ENCODE measurements at places on chromosomes 3 and 15.

DNA sequence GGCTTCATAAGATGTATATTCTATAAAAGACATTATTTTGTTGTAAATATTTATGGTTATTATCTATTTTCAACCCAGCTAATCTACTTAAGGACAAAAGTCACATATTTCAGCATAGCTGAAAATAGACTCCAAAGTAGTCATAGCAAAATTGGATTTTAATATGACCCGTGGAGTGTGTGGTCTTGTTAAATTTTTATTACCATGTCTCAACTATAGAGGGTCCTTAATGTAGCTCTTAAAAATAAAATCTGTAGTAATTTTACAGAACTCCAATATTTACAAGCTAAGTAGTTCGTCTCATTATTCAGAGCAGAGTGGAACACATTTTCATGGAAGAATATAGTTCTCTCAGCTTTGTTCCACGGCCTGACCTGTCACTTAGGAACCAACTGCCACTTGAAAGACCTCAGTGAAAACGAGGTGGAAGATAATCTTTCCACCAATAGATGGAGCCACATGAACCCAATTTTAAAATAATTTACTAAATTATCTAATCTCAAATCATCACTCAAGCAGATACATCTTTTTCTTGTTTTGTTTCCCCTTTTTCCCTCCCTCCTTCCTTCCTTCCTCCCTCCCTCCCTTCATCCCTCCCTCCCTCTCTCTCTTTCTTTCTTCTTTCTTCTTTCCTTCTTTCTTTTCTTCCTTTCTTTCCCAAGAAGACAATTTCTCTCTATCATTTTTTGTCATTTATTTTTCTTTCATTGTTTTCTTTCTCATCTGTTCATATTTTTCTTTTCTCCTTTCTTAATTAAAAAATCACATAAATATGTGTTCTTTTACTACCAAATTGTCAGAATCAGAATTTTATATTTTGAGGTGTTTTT is 97.2 kb downstream of the CLDN1 start:
- DNase-seq = no peak

DNA sequence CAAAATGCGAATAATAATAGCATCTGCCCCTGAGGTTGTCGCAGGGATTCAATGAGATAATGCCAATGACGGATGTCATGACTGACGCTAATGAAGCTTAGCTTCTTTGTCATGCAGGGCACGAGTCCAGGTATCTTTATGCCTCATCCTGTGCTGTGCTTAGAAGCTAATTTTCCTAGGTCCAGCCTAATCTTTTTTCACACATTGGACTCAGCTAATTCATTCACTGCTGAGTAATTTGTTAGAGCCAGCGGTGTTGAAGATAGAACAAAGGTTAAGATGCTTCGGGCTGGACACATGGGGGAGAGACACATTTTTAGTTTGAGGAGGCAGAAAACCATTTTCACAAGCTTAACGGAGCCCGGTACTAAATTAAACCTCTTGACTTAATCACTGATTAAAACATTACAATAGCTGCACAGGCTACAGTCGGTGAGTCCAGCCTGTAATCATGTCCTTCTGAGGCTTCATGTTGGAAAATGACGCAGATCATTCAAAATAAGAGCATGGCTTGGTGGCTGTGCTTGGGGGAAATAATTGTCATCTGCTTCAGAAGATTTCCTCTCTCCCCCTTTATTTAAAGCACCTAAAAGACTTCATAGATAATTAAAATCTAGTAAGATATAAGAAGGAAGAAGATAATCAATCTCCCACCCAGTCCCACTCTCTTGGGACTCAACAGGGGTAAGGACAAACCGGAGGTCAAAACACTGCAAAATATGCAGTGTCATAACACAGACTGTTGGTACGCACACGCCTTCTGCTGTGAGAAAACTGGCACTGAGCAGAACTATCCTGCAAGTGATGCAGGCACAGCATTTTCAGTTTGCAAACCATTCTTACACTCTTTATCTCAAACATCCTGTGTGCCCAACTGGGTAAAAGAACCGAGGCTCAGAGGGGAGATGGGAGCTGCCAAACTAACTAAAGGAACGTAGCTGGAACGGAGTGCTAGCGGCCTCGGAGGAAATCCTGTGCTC is 3.3 kb upstream of the CCDC174 start:
- DNase-seq = no peak

DNA sequence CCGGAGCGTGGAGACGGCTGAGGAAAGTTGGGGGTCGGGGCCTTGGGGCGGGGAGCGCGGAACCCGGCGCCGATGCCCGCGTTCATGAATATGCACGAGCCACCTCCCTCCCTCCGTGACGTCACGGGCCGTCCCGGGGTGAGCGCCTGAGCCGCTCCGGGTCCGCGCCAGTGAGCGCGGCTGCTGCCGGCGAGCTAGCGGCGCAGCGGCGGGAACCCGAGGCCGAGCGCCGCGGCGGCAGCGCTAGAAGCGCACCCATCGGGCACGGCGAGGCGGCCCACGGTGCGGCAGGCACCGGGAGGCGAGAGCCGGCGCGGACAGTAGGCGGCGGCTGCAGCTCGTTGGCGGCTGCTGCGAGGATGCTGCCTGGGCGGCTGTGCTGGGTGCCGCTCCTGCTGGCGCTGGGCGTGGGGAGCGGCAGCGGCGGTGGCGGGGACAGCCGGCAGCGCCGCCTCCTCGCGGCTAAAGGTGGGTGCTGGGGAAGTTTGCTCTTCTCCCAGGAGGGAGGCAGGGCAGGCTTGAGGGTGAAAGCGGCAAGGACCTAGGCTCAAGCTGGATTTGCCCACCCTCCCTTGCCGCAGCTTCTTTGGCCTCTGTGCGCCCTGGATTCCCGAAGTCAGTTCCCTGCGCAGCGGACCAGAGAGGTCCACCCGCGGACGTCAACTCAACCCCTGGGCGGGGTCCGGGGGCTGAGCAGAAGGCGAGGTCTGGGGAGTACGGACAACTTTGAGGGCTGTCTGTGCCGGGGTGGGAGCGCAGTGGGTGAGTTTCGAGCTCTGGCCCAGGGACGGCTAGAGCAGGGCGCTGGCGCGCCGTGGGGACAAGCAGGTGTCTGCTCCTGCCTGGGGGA is at the start of gene CLSTN2:
Gene CLSTN2 (plus strand): TSS at position 170 of the 850 bp plus-strand sequence.
- DNase-seq = no peak

DNA sequence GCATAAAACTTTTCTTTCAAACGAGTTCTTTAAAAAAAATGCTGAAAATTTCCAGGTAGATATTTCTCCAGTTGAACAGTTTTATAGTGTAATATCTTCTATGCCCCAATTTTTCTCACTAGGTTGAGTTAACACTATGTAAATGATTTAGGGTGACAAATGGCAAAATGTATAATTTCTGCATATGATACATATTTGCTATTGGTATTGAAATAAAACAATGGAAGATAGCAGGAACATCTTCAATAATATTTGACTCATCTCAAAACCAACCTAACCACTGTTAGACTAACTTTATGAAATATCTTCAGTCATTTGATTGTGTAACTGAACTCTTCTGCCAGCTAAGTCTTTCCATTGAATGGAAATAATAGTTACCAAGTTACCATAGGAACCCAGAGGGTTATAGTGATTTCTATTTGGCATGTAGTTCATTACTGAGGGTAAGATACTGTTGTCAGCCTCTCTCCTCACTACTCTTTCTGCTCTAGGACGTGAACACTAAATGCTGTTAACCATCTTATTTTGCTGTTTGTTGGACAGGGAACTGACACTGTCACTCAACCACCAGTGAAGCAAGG is 824.7 kb upstream of the NECTIN3 start:
- no peak for DNase-seq

DNA sequence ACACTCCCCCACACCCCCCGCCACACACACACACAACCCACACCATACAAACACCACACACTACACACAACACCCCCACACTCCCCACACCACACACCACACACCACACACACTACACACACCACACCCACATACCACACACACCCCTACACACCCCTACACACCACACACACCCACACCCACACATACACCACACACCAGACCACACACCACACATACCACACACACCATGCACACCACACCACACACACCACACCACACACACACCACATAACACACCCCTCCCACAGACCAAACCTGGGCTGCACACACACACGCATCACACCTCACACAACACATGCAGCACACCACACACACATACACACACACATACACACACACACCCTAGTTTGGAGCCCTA is 1.8 kb upstream of the RASGRF1 start:
- DNase-seq = no peak

GRCh38 chr3:60536420-60536819 is 714.8 kb downstream of the FHIT start:
- no peak for DNase-seq

GRCh38 chr3:170991664-170992063 is 34.9 kb downstream of the SLC2A2 start:
- no peak for DNase-seq

DNA sequence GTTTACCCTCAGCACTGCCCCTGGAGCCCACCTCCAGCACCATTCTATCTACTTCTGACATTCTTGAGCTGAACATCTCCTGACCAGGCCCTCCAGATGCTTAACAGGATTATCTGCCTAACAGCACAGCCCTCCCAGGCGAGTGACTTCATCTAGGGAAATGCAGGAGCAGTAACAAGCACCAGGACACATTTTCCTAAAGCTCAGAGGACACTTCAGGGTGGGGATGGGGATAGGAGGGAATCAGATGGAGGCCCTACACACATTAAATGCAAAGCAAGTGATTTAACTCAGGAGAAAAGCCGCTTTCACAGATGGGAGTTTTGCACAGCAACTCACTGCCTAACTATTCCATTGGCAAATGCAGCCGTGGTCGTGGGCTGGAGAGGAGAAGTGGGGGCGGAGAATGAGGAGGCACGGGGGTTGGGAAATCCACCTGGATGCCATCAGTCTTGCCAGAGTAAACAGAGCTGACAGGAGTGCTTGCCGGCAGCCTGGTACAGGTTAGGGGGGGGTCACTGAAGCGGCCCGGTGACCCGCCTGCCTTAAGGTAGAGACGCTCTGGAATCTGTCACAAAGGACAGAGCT is 21.3 kb upstream of the BNC1 start:
- no peak for DNase-seq

- no peak for DNase-seq
Observed at GRCh38 chr15:75145027-75145841, 56.4 kb upstream of the C15orf39 start.

DNA sequence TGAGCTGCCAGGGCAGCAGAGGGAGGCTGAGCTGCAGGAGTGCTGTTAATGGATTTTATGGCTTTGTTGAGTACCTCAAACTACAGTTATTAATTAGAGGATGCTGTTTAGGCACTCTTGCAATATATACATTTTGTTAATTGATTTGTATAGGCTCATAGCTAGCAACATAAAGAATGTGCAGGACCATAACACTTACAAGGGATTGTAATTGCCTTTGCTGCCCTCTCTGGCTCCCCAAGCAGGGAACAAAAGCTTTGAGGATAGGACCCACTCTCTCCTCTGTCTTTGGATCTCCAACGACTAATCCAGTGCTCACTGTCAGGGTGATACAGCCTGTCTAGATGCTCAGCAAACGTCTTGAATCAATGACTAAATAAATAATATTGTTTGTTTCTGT is 1.2 kb upstream of the CLSTN2 start:
- DNase-seq = no peak

- DNase-seq = no peak
Observed at GRCh38 chr3:39541917-39542329, 74.4 kb downstream of the MOBP start.

GRCh38 chr3:100032243-100032642 is 82.1 kb downstream of the FILIP1L start:
- DNase-seq = no peak

GRCh38 chr3:64011685-64012084 is 11.6 kb downstream of the PSMD6 start:
- DNase-seq = no peak

DNA sequence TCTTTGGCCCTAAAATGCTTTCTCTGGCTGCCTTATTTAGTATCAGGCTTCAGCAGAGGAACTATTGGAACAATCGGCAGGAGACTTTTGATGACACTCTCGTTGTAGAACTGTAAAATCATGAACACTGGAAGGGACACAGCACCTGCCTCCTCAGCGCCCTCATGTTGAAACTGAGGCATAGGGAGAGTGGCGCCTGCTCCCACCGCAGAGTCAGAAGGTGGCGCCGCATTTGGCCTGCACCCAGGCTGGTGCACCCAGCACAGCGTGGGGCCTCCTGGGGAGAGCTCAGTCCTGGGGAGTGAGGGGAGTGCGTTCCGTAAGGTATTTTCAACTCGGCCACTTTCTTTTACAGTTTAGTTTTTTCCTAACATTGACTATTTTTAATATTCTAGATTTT is 78.2 kb upstream of the BLM start:
- DNase-seq = no peak

GRCh38 chr15:91863621-91864255 is 10.2 kb downstream of the SLCO3A1 start:
- DNase-seq = no peak

DNA sequence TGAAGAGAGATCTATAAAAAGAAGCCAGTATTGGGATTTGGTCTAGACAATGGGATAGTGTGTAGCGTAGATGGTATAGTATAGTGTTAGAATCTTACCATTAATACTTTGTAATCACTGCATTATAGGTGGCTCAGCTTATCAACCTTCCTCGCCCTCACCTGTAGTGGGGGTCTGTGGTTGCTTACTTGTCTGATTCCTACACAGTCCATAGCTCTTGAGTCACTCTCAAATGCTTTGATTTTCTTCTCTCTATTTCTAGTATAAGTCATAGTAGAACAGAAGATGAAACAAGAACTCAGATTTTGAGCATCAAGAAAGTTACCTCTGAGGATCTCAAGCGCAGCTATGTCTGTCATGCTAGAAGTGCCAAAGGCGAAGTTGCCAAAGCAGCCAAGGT is 115.2 kb downstream of the IL1RAP start:
- DNase-seq = no peak

DNA sequence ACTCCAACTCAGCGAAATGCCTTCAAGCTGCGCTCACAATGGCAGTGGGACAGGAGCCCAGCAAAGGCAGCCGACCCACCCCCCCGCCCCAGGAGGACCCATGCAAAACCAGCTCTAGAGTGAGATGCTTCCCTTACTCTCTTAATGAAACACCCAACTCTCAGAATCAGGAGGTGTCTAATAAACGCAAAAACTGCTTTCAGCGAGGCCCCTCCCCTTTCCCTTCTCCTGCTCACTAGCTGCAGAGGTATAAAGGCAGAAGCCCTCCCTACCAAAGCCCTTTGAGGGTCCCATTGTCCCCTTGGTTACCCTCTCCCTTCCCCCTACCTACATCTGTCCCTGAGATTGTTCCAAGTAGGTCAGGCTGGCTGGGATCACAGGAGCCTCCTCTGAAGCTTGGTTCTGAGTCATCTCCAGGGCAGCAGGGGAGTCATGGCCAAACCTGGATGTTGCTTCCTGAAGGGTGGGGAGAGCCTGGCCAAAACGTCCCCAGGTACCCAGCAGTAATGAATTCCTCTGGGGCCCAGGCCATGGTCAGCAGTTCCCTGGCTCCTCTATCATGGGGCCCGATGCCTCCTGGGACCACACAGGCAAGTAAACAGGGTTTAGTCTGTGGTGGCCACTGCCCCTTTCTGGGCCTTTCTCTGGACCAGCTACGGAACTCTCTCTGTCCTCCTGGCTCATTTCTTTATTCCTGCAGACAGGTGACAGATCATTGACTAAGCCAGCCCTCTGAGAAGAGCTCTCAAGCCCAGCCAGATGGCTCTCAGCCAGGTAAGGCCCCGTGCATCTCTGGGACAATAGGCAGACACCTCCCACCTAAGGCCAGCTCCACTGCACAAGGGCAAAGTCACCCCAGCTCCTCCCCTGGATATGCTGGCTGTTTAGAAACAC is 8.6 kb downstream of the KLHL25 start:
- no peak for DNase-seq

GRCh38 chr15:88076328-88076727 is 180.2 kb downstream of the NTRK3 start:
- DNase-seq = no peak

GRCh38 chr3:39433642-39434041 is 27.1 kb downstream of the RPSA start:
- DNase-seq = no peak
